ENCODE measurements at places on chromosomes 1 and 21.
A peak's percentile ranks its signal among the peaks of the same experiment; 100 is the strongest.

GRCh38 chr1:201016211-201016651 lies 7.3 kb downstream of the KIF21B start:
- DNase-seq, result peak; percentile 67

GRCh38 chr1:156388174-156389137 lies 19.4 kb downstream of the RHBG start:
- DNase-seq, result no peak

- DNase-seq, result peak; percentile 60
Measured at GRCh38 chr1:66576645-66577044, 42.7 kb downstream of the SGIP1 start.

DNA sequence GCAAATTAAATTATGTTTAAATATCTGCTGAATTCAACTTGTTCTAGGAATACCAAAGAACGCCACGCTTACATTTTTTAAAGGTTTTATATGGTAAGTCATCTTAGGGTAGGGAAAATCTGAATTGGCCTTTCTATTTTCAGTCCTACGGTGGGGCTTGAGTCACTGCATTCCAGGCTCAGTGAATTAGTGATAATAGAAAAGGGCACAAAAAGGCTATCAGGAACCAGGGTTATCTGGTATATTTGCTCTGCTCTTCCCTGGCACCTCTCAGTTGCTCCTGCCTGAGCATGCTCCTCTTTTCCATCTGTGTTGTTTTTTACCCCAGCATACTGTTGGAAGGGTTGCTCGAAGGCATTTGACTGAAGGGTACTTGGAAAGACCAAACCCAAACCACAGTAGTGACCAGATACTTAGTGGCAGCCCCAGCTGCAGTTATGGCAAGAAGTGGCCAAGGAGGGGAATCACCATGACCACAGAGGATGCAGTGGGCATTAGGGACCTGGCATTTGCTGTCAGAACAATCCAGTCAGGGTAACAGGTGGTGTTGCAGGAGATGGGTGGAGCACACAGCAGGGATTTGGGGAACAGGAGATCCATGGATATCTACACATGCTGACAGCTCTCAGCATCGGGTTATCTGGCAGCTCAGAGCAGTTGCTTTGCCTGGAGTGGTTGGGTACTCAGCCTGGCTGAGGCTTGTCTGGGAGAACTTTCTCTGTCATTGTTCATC lies 2.3 kb downstream of the OVAAL start:
- DNase-seq, result peak; percentile 72

GRCh38 chr1:5827516-5827915 lies 164.7 kb downstream of the NPHP4 start:
- DNase-seq, result no peak
